C1 segment of cervical spinal cord (tissue), 14 donors: ENCODE measurements at places on chromosomes 6 and 20.

- DNase-seq: no peak
Measured at GRCh38 chr6:100296810-100297544, 167.7 kb downstream of the SIM1 start.

GRCh38 chr6:54737247-54737646, 109.3 kb upstream of the FAM83B start:
- no peak for DNase-seq

GRCh38 chr20:3550837-3551236, 80.0 kb downstream of the ATRN start:
- no peak for DNase-seq

GRCh38 chr6:79676785-79677736, 45.9 kb downstream of the SH3BGRL2 start:
- DNase-seq: no peak

- DNase-seq: no peak
Measured at GRCh38 chr6:4560221-4561077, 215.8 kb upstream of the CDYL start.

DNA sequence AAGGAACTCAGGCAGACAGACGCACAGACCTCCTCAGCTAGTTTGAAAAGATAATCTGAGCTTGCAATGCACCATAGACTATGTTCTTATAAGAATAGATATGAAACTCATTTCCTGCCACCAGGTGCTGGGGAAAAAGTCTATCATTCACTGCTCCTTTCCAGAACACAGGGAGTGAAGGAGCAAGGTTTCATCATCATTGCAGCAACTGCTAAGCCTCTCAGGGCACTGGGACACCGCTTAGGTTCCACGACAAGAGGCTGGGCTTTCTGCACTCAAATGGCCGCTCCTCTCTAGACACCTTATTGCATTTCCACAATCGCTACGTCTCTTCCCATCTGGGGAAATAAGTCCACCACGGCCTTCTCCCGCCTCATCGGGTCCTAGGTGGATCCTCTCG, 418.5 kb upstream of the JARID2 start:
- no peak for DNase-seq
